Effector memory CD4-positive, alpha-beta T cell (primary cell): ENCODE measurements at places on chromosomes 2 and 18.

DNA sequence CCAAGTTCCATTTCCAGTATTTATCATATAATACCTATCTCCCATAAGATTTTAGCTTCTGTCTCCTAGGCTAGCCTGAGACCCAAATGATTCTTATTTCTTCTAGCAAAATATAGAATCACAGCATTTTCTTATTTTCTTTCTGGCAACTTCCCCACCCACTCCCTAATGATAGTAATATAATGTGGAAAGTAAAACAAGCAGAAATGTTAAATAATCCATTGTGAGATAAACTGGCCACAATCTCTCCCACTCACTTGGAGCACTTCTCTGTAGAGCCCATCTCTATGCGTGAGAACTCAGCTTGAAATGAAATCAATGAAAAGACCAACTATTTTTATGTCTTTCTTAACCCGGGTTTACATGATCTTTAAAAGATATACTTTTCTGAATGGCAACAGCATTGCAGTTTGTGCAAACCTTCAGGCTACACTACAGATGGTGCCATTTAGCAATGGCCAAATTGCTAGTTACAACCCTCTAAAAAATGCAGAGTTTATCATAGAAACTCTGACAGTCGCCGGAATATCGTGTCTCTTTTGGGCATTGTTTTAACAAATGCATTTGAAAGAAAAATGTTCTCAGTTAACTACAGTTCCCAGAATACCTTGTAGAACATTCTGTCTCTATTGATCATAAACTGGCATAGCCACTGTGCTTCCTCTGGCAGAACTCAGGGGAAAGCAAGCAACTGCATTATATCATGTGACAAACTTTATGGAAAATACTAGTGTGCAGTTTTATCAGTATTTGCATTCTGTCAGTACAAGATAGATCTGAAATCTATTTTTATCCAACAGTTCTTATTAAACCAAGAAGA lies 1407.4 kb upstream of the ZEB2 start:
- no peaks in the 10 kb centered on the region for H3K27me3 ChIP-seq
- no peaks in the 10 kb centered on the region for H3K36me3 ChIP-seq
- no peak overlapping the region for H3K4me3 ChIP-seq
- H3K27ac ChIP-seq = no peak overlapping the region

GRCh38 chr2:75186821-75187220 lies 12.5 kb downstream of the TACR1 start:
- no peaks in the 10 kb centered on the region for H3K36me3 ChIP-seq
- H3K4me1 ChIP-seq = no peaks in the 10 kb centered on the region
- DNase-seq = no peak
- no peak overlapping the region for H3K4me3 ChIP-seq

DNA sequence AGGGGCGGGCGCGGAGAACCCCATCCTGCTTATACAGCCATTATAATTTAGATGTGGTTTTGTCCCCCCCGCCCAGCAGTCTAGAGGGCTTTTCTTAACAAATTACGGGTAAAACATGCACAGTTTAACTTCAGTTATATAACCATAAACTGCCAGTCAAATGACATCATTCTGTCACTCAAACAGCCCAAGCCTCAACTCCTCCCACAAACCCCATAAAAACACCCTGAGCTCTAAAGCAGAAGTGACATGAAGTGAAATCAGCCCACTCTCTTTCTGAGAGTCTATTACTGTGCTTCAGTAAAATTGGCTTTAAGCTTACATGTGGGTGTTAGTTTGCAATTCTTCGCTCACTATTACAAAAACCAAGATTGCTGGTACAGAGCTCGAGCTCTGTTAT lies 705.1 kb upstream of the GCFC2 start:
- no peak for DNase-seq
- H3K27ac ChIP-seq = no peak overlapping the region
- no peaks in the 10 kb centered on the region for H3K27me3 ChIP-seq
- no peaks in the 10 kb centered on the region for H3K36me3 ChIP-seq
- no peaks in the 10 kb centered on the region for H3K4me1 ChIP-seq

GRCh38 chr2:19409046-19409445 lies 50.6 kb upstream of the OSR1 start:
- DNase-seq = no peak
- no peaks in the 10 kb centered on the region for H3K27me3 ChIP-seq
- no peaks in the 10 kb centered on the region for H3K36me3 ChIP-seq
- H3K4me3 ChIP-seq = no peak overlapping the region
- H3K27ac ChIP-seq = no peak overlapping the region

DNA sequence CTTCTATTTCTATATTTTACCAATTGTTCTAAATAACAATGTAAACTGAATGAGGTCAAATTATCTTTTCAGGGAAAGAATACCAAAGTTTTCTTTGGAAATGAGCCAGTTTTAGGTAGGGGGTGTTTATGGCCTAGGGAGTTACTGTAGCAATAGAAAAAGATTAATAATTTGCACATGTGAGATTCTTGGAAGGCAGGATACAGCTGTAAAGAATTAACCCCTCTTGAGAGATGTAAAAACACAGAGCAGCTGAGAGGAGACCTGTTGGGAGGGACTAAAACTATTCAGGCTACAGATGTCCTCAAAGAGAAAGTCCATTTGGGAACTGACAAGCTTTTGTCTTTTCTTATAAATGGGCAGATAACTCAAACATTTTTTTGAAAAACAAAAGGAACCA lies 182.2 kb downstream of the FIGN start:
- no peaks in the 10 kb centered on the region for H3K4me1 ChIP-seq
- no peak for DNase-seq
- no peaks in the 10 kb centered on the region for H3K36me3 ChIP-seq
- no peaks in the 10 kb centered on the region for H3K27me3 ChIP-seq

DNA sequence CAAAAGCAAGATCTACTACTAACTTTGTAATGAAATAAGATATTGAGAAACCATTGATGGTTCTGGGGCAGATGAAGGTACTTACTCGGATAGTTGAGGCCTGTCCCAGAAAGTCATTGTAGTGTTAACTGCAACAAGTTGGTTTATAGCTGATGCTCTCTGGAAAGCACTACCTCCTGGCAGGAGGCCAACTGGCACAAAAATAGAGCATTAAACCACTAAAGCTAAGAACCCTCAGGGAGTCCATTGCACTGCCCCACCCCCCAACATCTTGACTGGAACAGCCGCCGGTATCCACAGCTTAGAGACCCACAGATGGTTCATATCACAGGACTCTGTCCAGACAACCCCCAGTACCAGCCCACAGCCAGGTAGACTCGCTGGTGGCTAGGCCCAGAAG lies 552.5 kb upstream of the CRIM1 start:
- no peaks in the 10 kb centered on the region for H3K4me1 ChIP-seq
- no peak for DNase-seq
- H3K36me3 ChIP-seq = no peaks in the 10 kb centered on the region
- no peak overlapping the region for H3K4me3 ChIP-seq

DNA sequence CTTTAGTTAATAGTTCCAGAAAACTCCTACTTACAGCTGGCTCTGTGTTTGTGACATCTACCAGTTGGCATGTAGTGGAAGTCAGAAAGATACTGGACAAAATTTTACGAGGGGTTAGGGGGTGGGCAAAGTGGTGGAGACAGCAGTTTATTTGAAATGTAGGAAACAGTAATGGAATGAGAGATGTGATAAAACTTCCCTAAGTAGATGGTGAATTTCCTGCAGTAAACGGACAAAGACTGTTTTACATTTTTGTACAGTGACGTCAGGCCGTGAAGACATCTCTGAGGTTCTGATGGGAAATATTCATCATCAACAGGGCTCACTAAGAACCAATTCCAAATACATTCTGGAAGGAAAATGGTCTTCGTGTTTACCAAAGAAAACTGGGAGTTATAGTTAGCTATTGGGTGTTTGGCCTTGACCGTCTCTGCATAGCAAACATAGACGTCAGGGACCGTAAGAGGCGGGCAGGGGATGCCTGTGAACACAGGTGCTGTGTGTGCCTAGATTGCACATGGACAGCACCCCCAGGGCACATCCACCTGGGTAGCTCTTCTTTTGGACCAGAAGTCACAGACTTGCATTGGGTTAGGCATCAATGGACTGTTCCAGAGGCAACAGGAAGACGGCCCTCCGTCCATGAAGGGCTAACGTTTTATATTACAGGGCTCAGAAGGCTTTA lies 131.5 kb downstream of the ZNF516 start:
- no peak overlapping the region for H3K27ac ChIP-seq
- no peaks in the 10 kb centered on the region for H3K4me1 ChIP-seq
- no peaks in the 10 kb centered on the region for H3K36me3 ChIP-seq
- no peak for DNase-seq
- no peak overlapping the region for H3K4me3 ChIP-seq

GRCh38 chr2:125901278-125901677 lies 754.7 kb upstream of the GYPC start:
- H3K4me3 ChIP-seq = no peak overlapping the region
- no peaks in the 10 kb centered on the region for H3K36me3 ChIP-seq
- H3K4me1 ChIP-seq = no peaks in the 10 kb centered on the region
- no peak overlapping the region for H3K27ac ChIP-seq
- no peak for DNase-seq

GRCh38 chr18:47745227-47745626 lies 185.2 kb downstream of the SMAD2 start:
- DNase-seq = no peak
- H3K4me3 ChIP-seq = no peak overlapping the region
- H3K27ac ChIP-seq = no peak overlapping the region
- H3K27me3 ChIP-seq = peaks cover 5% of the 10 kb centered on the region

DNA sequence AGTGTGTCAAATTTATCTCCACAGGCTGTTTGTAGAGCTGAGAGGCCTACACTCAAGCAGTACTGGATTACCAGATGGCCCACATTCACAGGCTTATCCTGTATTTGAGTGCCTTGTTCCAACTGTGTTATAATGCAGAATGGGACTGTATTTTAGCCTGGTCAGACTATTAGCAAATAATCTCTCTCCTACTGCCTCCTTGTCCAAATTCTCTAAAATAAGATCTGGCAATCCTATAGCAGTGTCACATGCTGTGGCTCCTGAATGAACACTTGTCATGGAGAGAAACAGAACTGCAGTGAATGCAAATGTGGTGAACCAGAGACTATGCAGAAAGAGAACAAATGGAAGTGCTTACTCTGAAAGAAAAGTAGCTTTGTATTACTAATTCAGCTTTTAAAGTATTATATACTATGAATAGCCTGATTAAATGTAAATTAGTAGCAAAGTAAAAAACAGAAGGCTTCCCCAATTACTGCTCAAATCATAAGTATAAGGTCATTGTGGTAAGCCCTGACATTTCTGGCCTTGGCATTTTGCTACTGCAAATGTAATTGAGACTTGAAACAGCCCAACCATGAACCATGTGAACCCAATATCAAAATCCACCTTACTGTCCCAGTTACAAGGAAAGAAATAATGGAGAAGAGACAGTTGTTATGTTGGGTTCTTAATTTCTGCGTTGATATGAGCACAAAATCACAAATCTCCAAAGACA lies 80.0 kb downstream of the MAP4K3 start:
- DNase-seq = no peak
- H3K27ac ChIP-seq = no peak overlapping the region
- no peak overlapping the region for H3K4me3 ChIP-seq

GRCh38 chr2:42029171-42029570 lies 18.6 kb upstream of the PKDCC start:
- no peak overlapping the region for H3K27ac ChIP-seq
- no peaks in the 10 kb centered on the region for H3K27me3 ChIP-seq
- DNase-seq = no peak
- H3K36me3 ChIP-seq = no peaks in the 10 kb centered on the region

DNA sequence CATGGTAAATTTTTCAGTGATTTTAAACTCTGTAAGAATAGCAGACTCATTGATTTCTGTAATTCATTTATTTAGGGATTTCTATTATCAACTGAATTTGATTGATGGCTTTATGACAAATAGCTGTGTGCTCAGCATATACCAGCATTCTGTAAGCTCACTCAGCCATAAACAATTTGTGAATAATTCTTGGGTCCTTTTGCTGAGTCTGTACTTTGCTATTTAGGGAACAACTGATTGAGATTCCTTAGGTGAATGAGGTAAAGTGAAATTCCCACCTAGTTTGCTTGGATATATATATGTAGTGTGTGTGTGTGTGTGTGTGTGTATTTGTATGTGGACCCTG lies 76.7 kb upstream of the CAVIN2 start:
- no peaks in the 10 kb centered on the region for H3K36me3 ChIP-seq
- H3K4me3 ChIP-seq = no peak overlapping the region
- H3K4me1 ChIP-seq = no peaks in the 10 kb centered on the region

DNA sequence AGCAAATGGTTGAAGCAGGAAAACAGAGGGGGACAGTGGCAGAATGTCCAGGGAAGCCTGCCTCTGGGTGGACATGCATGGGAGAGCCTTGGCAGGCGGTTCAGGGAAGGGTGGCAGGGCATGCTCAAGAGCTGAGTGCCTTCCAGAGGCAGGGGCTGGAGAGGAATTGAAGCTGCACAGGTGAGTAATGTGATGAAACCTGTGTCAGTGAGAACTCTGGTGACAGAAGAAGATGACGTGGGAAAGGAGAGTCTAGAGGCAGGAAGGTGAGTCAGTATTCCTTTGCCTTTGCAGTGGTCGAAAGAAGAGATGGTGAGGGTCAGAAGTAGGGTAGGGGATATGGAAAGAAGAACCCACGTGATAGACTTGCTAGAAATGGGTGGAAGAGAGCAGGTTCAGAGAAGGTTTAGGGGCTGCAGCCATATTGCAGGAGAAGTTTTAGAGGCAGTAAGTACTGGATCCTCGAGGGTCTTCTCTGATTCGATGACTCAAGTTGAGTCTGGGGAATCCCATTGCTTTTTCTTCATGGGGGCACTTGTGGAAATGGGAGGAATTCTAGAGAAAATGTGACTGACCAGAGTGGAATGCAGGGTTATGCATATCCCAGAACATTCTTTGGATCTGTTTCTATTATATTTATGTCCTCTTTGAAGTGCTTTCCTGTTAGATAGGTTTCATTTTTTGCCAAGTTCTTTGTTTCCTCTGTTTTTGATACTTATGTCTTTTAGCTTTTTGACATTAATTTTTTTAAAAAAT lies 37.4 kb downstream of the TMEM87B start:
- H3K27ac ChIP-seq = no peak overlapping the region
- H3K4me1 ChIP-seq = no peaks in the 10 kb centered on the region
- no peak overlapping the region for H3K4me3 ChIP-seq
- no peak for DNase-seq

- H3K27me3 ChIP-seq = no peaks in the 10 kb centered on the region
- H3K36me3 ChIP-seq = no peaks in the 10 kb centered on the region
- peaks cover 2% of the 10 kb centered on the region for H3K4me1 ChIP-seq
- H3K27ac ChIP-seq = no peak overlapping the region
- no peak for DNase-seq
Observed at GRCh38 chr2:109331896-109332848, 203.2 kb downstream of the SH3RF3 start.

- no peak overlapping the region for H3K4me3 ChIP-seq
- H3K36me3 ChIP-seq = peaks cover 26% of the 10 kb centered on the region
- H3K27ac ChIP-seq = no peak overlapping the region
- no peaks in the 10 kb centered on the region for H3K27me3 ChIP-seq
Observed at GRCh38 chr18:54151376-54151775, 73.1 kb downstream of the MBD2 start.

GRCh38 chr2:219025637-219026585 lies 15.4 kb downstream of the CFAP65 start:
- H3K27ac ChIP-seq = no peak overlapping the region
- H3K36me3 ChIP-seq = no peaks in the 10 kb centered on the region
- no peaks in the 10 kb centered on the region for H3K27me3 ChIP-seq
- no peak overlapping the region for H3K4me3 ChIP-seq
- no peak for DNase-seq
